ENCODE measurements at places on chromosomes 6 and 20. TPM values are rescaled to one million over a fixed set of nuclear protein-coding genes. Genes with fewer than 3 reads are reported as not detected.

- DNase-seq: no peak
Measured at GRCh38 chr6:139474145-139475108, 100.0 kb upstream of the CITED2 start.

- DNase-seq: peak; percentile 63
Measured at GRCh38 chr20:53157443-53158408, 185.6 kb downstream of the TSHZ2 start.

GRCh38 chr20:62390317-62391164 is 3.6 kb downstream of the RPS21 start:
- no peak for DNase-seq

- DNase-seq: no peak
Measured at GRCh38 chr6:42624601-42625000, 60.8 kb downstream of the UBR2 start.

The THBS2 gene
- total RNA-seq: 12.5 TPM

DNA sequence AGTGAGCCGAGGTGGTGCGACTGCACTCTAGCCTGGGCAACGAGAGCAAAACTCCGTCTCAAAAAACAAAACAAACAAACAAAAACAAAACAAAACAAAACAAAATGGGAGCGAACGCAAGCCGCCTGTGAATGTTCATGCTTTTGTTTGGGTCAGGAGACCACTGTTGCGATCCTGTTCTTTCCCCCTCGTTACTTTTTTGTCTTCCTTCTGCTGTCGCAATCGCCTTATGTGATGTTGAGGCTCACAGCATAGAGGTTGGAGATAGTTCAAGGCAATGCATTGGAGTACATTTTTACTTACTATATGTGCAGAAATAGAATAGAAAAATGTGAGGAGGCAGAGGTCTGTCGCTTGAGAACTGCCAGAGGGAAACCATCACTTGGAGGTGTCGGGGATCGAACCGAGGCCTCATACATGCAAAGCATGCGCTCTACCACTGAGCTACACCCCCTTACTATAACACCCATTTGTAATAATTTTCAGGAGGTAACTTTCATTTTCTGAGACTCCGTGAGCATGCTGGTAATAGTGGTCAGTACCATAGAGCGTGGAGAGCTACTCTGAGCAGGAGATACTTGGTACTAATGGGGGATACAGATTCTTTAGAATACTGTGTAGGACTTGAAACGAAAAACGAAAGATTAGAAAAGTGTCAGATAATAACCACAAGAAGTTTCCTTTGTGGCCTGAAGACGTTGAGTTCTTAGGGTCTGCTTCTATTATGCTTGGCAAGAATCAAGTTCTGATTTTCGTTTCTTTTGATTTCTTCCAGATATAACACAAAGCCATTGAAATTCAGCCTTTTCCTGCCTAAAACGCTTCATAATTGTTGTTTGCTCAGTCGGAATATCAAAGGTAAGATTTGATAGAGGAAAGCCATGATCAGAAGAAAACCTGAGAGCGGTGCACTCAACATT is 121.1 kb downstream of the TRIM27 start:
- DNase-seq: peak; percentile 90

DNA sequence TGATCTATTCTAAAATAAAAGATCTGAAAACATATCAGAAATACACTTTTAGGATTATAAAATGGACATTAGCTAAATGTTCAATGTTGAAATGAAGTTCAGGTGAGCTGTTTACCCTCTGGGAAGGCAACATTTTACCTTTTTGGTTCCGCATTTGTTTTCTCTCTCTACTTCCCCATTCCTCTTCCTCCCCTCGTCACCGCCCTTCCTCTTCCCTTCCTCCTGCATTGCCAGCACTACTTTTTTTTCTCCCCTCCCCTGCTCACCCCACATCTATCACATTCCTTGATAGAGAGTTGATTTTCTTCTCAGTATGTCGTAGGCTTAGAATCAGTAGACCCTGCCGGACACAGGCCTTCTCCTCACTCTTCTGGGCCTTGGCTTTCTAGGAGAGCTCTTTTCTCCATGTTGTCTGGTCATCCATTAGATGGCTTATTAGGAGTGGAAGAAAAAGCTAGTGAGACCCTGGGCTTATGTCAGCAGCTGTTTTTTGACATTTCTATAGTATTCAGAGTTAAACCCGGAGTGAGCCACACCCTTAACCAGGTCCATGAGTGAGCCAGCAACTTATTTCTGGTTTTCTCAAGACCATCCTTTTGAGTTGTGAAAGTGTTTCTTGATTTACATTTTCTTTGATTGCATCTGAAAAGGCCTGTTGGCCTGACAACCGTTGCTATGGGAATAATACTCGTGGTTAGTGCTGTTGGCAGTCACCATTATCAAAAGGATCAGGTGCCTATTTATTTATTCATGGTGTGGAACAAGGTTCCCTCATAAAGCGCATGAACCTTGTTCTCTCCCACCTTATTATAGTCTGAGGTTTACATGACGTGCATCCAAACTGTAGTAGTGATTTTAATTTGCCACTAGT is 90.9 kb downstream of the DTD1 start:
- DNase-seq: no peak

The COL9A1 gene
- 0.34 TPM for total RNA-seq

The GRIK2 gene
- not detected for total RNA-seq

- no peak for DNase-seq
Measured at GRCh38 chr20:43983904-43984361, 69.3 kb downstream of the TOX2 start.

DNA sequence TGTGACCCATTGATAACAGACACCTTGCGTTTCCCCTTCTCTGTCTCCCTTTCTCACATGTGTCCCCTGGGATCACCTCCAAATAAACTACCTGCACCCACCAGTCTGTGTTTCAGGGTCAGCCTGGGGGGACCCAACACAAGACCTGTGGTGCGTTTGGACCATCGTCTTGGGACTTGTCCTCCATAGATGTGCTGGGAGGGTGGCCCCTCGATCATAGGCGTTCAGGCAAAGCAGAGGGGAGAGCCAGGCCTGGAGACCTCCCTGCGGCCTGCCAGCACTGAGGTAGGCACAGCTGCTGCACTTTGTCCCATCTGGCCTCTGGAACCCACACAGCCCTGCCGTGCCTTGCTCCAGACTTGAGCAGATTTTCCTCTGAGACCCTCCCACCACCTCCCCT is 18.1 kb downstream of the CST9 start:
- no peak for DNase-seq

DNA sequence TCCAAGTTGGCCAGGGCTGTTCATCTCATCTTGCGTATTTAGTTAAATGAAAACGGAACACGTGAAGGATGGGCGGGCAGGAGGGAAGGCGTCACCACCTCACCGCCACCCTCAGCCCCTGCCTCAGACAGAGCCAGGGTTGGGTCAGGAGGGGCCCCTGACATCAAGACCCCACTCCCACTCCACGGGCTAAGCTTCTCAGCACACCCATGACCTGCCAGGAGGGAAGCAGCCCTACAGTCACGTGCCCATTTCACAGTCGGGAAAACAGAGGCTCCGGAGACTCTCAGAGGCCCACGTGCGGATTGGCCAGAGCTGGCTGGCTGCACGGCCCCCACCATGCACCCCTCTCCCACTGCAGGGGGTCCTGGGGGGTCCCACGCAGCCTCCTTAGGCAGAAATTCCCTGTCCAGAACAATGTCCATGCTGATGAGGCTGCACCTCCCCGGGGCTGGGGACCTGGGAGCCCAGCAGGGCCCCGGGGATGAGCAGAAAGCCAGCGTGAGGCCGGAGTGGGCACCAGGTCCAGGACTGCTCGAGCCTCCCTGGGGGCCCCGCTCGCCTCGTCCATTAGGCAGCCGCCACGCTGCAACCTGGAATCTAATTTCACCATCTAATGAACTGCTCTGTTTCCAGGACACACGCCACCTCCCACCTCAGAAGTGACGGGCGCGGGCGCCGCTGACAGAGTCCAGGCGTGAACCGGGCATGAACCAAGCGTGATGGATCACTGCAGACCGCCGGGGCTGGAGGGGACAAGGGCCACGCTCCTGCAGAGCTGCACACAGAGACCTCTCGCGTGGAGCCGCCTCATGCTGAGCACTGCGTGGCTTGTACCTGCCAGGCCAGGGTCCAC is 15.8 kb downstream of the KCNQ2 start:
- no peak for DNase-seq

DNA sequence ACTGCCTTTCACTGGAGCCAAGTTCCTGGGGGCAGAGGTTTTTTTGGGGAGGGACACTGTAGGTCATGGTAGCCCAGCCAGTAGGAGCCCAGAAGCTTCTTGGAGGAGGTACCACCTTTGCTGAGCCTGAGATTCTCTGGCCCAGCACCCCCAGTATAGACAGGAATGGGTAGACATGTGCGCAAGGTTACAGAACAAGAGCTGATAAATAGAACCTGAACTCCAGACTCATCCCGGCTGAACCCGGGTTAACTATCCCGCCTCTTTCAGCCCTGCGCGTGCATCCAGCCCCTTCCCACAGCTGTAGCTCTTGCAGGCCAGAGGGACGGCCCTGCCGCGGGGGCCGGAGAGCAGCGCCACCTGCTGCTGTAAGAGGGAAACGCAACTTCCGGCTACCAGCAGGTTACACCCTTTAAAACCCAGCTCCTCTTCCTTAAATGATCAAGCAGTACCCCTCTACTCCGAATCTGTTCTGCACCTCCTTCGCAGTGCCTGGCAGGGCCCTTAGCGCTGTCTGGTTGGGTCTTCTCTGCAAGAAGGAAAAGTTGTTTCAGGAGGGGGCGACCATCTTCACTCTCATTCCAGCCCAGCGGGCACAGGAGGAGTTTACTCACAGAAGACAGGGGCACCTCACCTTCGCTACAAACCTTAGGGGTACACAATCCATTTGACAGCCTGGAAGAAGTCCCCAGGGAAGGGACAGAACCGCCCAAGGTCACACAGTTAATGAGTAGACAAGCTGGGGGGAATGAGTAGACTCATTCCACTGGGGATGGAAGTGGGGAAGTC is 7.5 kb downstream of the SRXN1 start:
- peak; percentile 70 for DNase-seq

GRCh38 chr6:148138573-148138972 is 204.1 kb upstream of the SASH1 start:
- no peak for DNase-seq

GRCh38 chr6:38906582-38906981 is 142.0 kb upstream of the GLP1R start:
- no peak for DNase-seq

The CYP24A1 gene
- total RNA-seq: 1.0 TPM

- peak; percentile 88 for DNase-seq
Measured at GRCh38 chr6:137717074-137718073, 149.7 kb upstream of the TNFAIP3 start.

- DNase-seq: no peak
Measured at GRCh38 chr6:75775219-75775618, 26.2 kb downstream of the MYO6 start.

DNA sequence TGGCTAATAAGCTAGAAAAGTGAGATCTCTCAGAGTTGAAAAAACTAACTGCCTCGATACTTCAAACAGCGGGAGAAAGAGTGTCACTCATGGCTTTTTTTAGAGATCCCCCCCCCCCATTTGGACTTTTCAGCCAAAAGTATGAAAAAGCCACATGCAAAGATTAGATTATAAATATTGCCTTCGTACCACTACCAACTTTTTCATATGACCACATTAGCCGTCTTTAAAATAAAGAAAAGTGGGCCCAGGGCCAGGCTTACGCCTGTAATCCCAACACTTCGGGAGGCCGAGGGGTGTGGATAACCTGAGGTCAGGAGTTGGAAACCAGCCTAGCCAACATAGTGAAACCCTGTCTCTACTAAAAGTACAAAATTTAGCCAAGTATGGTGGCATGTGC is 4.4 kb downstream of the PGK2 start:
- DNase-seq: no peak

The LTB gene
- not detected for total RNA-seq

GRCh38 chr6:112482373-112482772 is 135.2 kb downstream of the RFPL4B start:
- DNase-seq: no peak

DNA sequence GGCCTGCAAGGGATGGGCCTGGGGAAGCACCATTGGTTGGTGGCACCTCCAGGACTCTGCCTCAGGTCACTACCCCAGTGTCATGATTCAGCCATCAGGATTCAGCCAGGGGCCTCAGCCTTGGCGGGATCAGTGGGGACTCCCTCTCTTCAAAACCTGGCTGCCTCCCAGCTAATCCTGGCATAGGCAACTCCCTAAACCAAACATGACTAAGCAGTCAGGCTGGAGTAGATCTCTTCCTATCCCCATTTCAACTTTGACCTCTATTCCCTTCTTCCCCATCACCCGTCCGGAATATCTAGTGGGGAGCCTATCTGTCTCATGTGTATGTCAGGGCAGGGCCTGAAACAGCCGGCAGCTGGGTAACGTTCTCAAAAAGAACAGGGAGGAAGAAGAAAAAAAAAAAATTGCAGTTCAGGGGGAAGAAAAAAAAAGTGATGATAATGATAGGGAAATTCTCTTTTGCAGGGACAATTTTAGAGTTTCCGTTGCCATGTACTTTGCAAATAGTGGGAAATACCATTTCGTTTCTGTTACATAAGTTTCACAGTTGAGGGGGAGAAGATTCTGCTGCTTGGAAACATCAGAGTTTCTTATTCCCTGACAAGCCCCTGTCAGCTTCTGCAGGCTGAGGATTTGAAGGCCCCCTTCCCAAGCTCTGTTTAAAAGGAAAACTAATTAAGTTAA is 4.1 kb upstream of the PREX1 start:
- peak; percentile 75 for DNase-seq

GRCh38 chr6:13141387-13141786 is 186.9 kb downstream of the TBC1D7 start:
- no peak for DNase-seq

DNA sequence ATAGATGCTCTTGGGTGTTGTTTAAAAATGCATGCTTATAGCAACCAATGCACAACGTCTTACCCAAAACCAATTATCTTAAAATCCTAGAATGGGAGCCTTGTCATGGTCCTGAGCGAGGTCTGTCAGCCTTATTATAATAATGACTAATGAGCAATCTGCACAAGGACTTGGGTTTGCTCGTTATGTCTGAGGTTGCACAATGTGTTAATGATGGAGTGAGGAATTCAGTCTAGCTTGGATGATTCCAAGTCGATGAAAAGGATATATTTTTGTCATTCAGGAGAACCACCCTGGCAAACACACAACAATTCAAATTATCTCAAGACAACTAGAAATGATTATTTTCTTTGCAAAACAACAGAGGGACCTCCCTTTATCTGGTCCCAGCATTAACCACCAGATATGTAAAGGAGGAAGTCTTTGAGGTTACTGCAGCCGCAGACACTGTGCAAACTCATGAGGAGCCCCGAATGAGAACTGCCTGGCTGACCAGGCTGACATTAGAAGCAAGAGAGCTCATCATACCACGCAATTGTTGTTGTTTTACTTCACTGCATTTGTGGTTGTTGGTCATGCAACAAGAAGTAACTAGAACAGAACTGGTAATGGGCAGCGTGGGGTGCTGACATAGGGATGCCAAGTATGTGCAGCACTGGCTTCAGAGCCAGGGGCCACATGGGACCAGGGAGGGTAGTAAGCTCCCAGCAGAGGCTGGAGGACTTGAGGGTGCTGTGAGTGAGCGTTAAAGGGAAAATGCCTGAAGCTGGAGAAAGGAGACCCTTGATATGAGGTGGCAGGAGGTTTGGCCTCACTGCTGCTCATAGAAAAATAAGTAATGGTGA is 488.3 kb downstream of the CDH26 start:
- peak; percentile 9 for DNase-seq

DNA sequence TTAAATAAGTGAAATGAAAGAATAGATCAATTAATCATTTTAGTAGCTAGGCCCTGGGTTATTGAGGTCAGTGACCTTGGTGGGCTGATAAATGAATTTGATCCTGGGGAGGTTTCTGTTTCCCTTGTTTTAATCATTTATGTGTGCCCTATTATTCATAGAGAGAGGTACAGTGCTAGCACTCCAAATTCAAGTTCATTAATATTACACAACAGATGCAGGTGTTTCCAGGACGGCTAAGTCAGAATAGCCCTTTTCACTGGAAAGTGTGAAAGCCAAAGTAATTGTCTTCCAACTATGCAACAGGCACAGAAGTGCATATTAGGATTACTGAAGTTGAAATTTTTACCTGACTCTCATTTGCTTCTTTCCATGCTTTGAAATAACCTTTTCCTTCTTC is 61.7 kb upstream of the SGK1 start:
- no peak for DNase-seq
